Stimulated activated CD8-positive, alpha-beta memory T cell treated with anti-CD3 and anti-CD28 coated beads, Interleukin-15, amount 100 ng/mL, for 4 hours (primary cell): ENCODE measurements at places on chromosomes 12 and 14.

DNA sequence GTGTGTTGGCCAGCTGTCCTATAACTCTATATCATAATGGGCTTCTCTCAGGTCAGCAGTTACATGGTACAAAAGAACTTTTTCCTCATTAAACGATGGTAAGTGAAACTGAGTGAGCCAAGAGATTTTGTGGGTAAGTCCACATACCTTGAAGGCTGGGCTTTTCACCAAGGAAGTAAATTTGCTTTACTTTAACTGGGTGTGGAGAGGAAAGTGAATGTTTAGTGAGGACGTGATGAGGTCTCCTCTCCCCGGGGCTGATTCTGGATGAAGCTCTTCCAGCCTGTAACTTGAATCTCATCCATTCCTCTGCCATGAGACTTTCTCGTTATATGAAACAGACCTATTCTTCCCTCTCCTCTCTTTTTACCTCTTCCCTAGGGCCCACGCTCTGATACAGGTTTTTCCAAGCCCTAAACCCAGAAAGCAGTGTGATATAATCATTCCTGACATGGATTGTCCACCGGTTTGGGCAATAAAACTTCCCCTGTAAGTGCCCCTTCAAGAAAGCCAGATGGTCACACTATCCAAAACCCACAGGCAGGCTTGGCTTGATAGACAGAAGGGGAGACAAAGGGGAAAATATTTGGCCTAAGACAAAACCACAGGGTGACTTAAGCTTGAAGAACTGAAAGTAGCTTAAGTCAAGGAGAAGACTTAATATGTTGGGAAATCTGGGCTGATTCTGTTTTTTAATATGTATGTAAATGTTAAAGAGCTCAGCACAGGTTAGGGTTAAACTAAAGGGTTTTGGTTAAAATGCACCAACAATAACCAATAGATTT, 50.3 kb downstream of the CIT start:
- no peak for DNase-seq

- DNase-seq, result no peak
Measured at GRCh38 chr12:25784669-25785068, 173.8 kb upstream of the RASSF8 start.

- DNase-seq, result no peak
Measured at GRCh38 chr14:103928011-103928890, at the start of gene TDRD9. TSS of gene TDRD9 (plus strand) at chr14:103928456. CDS start at chr14:103928510, 54 bp downstream.

- no peak for DNase-seq
Measured at GRCh38 chr12:100346660-100347059, 10.2 kb upstream of the SLC17A8 start.

- DNase-seq, result no peak
Measured at GRCh38 chr14:94538070-94538740, 23.0 kb upstream of the SERPINA4 start.

DNA sequence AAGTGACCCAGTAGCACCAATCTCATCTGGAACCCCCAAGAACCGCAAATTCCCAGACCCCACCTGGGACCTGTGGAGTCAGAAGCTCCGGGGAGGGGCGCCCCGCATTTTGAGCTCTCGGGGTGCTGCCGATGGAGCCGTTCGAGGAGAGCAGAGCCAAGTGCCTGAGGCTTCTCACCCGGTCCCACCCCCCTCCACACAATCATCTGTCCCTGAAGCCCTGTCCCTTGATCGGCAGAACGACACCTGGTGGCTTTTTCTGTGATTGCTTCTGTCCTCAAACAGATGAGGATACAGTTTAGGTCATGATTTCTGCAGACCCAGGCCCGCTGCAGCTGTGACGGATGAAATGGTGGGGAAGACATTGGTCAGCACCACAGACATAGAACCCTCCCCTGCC, 74.7 kb downstream of the NOC4L start:
- no peak for DNase-seq

- no peak for DNase-seq
Measured at GRCh38 chr14:94412671-94413638, 24.6 kb upstream of the SERPINA1 start.

DNA sequence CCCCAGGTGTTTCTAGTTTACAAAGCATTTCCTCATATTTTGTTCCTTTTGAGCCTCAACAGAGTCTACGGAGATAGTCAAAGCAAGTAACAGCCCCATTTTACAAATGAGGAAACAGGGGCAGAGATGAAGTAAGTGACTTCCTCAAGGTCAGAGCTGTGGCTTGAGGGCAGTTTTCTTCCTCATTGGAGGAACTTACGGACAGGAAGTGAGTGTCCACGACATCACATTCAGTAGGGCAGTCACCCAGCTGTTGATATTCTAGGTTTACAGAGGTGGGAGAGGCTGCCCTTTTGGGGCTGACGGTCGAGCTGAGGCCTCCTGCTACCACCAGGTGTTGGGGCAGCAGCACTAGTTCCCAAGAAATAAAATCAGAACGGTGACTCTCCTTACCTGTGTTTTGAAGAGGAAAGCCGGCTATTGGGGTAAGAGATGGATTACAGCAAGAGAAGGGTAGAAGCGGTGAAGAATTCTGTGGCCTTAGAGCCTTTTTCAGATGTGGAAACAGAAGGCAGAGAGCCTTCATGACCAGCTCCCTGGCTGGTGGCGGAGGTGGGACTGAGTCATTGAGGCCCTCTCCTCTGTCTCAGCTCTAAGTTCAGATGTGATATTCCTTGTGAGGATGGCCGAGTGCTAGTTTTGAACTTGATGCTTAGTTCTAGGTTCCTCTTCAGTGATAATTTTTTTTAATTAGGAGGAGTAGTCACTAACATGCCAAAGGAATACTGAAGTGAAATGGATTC, 41.7 kb downstream of the SUSD6 start:
- DNase-seq, result no peak

GRCh38 chr12:45907955-45908354, 82.4 kb downstream of the SCAF11 start:
- no peak for DNase-seq

DNA sequence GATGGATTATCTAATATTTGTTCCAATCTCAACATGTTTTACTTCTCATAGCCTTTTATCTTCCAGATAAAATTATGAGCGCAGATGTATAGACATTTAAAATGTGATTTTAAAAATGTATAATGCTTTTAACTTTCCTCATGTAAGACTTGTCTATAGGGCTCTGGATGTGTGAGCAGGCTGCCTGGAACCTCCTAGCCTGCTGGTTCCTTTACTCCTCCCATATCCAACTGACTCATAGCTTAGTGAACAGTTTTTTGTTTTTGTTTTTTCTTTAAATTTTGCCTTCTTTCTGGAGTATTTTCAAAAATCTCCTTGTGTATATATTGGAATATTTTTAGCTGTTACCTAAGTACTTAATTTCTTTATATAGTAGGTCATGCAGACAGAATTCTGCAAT, 115.4 kb downstream of the PDE3A start:
- no peak for DNase-seq

- no peak for DNase-seq
Measured at GRCh38 chr12:16515666-16516065, 90.3 kb downstream of the LMO3 start.
